A549 treated with dexamethasone at 1 μM for 4 hours (cell line): ENCODE measurements at places on chromosomes 2 and 18. TPM values are rescaled to one million over a fixed set of nuclear protein-coding genes. Genes with fewer than 3 reads are reported as not detected.

Gene LBX2
- total RNA-seq, result 2.7 to 3.7 TPM (median 3.0 TPM) in 5 replicates

Gene TTC39C
- total RNA-seq, result 17.2 to 22.7 TPM (median 20.3 TPM) in 5 replicates

Gene FSHR
- not detected in 5 replicates for total RNA-seq

Gene PTH2R
- total RNA-seq, result not detected in 5 replicates

Gene IL1B
- 0.11 to 0.27 TPM (median 0.16 TPM) in 4 of 5 replicates, not detected in the other for total RNA-seq

Gene NAT8
- not detected in 5 replicates for total RNA-seq

Gene TUBA4B
- total RNA-seq, result 0.12 to 0.20 TPM (median 0.16 TPM) in 3 of 5 replicates, not detected in the others

Gene CCL20
- total RNA-seq, result 3.0 to 6.9 TPM (median 3.9 TPM) in 5 replicates

Gene REG3G
- not detected in 5 replicates for total RNA-seq

Gene IL1RN
- 0.30 to 0.54 TPM (median 0.37 TPM) in 5 replicates for total RNA-seq

Gene C1QL2
- total RNA-seq, result 0.30 to 0.86 TPM (median 0.67 TPM) in 5 replicates

Gene MPP4
- 0.04 to 0.08 TPM (median 0.06 TPM) in 3 of 5 replicates, not detected in the others for total RNA-seq

Gene EIF4E2
- total RNA-seq, result 101 to 174 TPM (median 105 TPM) in 5 replicates

Gene GALNT1
- total RNA-seq, result 74.9 to 101 TPM (median 90.8 TPM) in 5 replicates

Gene HPCAL1
- total RNA-seq, result 190 to 299 TPM (median 276 TPM) in 5 replicates

Gene ACOXL
- not detected in 5 replicates for total RNA-seq

Gene C2orf15
- total RNA-seq, result 0.48 to 0.58 TPM (median 0.57 TPM) in 5 replicates

Gene ANKRD44
- 1.7 to 4.9 TPM (median 2.7 TPM) in 5 replicates for total RNA-seq
